Fibroblast of lung (primary cell): ENCODE measurements at places on chromosomes 6 and 20. TPM values are rescaled to one million over a fixed set of nuclear protein-coding genes. Genes with fewer than 3 reads are reported as not detected.

DNA sequence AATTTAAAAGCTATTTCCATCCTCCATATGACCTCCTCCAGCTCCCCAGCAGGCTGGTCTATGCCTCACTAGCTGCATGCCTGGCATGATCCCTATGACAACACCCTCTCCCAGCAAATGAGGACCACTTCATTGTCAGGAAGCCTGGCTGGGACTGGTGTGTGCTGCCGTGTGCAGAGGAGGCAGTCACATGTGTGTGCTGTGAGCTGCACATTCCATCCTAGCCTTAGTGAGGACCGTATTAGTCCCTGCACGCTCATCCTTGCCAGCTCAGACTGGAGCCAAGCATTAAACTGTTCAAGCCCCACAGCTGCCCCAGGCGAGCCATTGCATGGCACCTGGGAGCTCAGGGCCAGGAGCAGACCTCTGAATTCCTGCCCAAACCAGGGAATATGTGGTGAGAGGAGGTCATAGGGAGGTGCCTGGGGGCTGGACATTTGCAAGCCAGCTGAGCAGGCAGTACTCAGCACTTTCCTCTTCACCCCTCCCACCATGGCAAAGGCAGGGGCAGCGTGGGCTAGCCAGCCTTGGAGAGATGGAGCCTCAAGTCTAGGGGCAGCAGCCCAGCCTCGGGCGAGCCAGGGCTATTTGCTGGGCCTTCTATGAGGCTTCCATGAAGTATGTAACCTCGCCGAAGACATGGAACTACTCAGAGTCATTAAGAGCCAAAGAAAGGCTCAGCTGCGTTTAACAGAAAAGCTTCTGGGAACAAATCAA, 8.7 kb upstream of the CCN5 start:
- H3K36me3 ChIP-seq, result no peaks in the 10 kb centered on the region
- no peak overlapping the region for H3K27ac ChIP-seq
- peak; percentile 55 for DNase-seq
- H3K4me1 ChIP-seq, result peaks cover 34% of the 10 kb centered on the region

- H3K4me3 ChIP-seq, result no peak overlapping the region
- no peaks in the 10 kb centered on the region for H3K36me3 ChIP-seq
- no peak overlapping the region for H3K27ac ChIP-seq
Measured at GRCh38 chr6:83464381-83465140, 33.7 kb upstream of the ME1 start.

DNA sequence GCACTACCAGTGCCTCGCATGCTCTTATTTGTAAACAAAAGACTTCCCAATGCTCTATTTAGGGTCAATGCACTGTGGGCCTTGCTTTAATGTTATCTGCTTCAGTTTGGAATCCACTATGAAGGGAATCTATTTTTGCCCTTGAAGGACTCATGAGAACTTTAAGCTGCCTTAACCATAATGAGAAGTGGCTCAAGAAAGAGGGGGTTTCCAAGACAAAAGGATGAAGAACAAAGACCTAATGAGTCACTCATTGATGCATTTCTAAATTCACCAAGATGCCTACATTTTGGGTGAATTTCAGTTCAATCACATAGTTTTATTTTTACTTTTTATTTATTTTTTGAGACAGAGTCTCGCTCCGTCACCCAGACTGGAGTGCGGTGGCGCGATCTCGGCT, 228.2 kb downstream of the LY86 start:
- H3K4me3 ChIP-seq, result no peak overlapping the region
- H3K4me1 ChIP-seq, result no peaks in the 10 kb centered on the region
- no peaks in the 10 kb centered on the region for H3K27me3 ChIP-seq
- H3K27ac ChIP-seq, result no peak overlapping the region

SRSF12 gene
- 0.33 and 0.51 TPM in 2 replicates for total RNA-seq

HLA-G gene
- not detected in 2 replicates for total RNA-seq
